Fibroblast of skin of abdomen (primary cell): ENCODE measurements at places on chromosomes 13 and 19.
A peak's percentile ranks its signal among the peaks of the same experiment; 100 is the strongest.

- DNase-seq = no peak
Observed at GRCh38 chr19:16911046-16911445, 22.2 kb downstream of the F2RL3 start.

GRCh38 chr13:101654883-101655282 lies 202.4 kb downstream of the ITGBL1 start:
- peak; percentile 65 for DNase-seq

DNA sequence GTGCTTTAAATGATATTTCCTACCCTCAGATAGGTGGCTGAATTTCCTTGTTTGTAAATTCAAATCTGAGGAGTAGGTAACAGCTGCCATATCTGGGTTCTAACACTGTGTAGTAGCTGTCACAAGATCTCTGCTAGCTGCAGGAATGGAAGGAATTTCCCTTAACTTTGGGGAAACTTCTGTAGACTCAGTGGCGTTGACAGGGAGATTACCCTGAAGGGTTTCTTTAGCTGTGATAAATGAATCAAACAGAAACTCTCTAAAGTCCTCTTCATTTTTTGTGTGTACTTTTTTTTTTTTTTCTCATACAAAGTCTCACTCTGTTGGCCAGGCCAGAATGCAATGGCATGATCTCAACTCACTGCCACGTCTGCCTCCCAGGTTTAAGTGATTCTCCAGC lies 5.3 kb upstream of the EPSTI1 start:
- DNase-seq = peak; percentile 90

- no peak for DNase-seq
Observed at GRCh38 chr13:77729502-77730221, 32.2 kb downstream of the SLAIN1 start.

DNA sequence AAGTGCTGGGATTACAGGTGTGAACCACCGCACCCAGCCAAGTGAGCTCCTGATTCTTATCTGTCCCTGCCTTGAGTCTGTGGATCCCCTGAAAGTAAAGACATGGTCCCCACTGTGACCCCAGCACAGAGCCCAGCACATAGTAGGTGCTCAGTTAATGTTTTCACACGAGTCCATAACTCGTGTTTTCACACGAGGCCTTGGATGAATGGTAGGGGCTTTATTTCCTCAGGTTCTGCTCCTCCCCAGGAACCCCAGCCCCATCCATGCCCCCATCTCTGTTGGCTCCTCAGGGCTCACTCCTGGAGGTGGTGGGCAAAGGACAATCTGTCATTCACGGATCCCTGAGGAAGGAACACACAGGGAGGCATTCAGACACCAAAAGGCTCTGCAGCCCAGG lies 23.6 kb upstream of the PDE4C start:
- no peak for DNase-seq

DNA sequence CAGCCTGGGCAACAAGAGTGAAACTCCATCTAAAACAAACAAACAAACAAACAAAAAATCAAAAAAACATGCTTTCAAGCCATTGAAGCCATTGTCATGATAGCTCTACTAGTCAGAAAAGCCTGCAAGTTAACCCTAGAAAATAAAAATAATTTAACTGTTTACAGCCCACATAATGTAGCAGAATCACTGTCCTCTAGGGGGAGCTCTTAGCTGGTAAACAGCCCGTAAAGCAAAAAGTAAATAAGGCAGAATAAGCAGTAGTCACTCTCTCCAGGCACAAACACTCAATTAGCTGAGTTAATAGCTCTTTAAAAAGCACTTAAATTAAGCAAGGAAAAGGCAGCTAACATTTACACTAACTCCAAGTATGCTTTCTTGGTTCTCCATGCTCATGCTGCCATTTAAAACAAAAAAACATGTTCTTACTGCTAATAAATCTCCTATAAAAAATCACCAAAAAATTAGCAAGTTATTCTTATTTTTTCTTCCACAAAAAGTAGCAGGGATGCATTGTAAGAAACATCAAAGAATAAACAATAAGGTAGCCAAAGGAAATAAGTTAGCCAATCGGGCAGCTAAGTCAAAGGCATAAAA lies 11.3 kb downstream of the LILRB4 start:
- no peak for DNase-seq

DNA sequence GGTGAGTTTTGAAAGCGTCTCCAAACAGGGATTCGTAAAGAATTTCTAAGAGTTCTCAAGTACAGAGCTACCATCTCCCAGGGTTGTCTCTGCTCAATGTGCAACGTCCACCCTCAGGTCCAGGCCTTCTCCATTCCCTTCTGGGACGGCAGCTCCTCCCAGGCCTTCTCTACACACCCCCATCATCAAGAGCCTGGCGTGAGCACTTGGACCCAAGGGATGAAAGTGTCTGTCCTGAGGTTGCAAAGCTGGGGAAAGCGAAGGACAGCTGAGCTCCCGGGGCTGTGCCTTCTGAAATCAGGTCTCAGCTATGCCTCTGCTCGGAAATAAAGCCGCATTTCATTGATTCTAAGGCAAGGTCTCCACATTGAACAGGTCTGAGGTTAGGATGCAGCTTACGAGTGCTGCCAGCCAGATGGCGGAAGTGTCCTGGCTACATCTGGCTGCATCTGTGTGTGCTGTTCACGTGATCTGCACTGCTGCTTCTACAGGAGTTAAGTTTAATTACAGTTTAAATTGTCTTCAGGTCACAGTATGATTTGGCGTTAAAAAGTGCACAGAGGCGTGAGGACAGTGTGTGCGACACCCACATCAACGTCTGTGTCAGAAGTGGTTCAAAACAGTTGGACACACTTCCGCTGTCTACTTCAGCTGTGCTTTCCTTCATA lies 27.0 kb upstream of the MIER2 start:
- peak; percentile 10 for DNase-seq

DNA sequence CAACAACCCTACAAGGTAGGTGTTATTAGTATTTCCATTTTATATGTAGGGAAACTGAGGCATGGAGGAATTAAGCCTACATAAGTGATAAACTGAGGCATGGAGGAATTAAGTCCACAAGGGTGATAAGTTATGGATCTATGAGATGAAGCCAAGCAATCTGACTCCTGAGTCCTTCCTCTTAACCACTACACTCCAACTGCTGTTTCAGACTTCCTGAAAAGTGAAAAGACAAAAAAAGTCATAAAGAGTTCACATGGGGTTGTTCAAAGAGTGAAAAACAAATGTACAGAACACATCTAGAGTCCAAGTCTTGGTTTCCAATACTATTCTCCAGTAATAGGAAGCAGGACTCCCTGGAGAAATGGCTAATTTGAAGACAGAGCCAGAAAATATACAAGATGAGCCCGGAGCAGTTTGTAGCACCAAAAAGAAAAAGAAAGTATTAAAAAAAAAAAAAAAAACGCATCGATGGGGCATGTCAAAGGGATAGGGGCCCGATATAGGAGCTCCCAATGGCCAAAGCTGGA lies 12.1 kb downstream of the CRYL1 start:
- no peak for DNase-seq

DNA sequence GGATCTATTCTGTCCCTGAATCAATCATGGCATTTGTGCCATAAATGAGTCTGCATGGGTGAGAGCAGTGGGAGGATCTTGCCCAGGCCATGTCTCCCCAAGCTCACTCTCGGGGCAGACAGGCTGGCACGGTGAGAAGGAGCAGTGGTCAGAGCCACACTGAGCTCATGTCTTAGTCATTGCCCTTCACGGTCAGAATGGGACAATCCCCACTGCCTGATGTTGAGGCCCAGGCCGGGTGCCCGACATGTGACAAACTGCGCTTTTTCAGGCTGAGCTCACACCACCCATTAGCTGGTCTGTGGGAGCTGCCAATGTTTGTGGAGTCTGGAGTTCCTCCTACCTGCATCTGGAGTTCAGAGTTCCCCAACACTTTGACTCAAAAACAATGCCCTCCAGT lies 481.9 kb downstream of the COG6 start:
- no peak for DNase-seq

DNA sequence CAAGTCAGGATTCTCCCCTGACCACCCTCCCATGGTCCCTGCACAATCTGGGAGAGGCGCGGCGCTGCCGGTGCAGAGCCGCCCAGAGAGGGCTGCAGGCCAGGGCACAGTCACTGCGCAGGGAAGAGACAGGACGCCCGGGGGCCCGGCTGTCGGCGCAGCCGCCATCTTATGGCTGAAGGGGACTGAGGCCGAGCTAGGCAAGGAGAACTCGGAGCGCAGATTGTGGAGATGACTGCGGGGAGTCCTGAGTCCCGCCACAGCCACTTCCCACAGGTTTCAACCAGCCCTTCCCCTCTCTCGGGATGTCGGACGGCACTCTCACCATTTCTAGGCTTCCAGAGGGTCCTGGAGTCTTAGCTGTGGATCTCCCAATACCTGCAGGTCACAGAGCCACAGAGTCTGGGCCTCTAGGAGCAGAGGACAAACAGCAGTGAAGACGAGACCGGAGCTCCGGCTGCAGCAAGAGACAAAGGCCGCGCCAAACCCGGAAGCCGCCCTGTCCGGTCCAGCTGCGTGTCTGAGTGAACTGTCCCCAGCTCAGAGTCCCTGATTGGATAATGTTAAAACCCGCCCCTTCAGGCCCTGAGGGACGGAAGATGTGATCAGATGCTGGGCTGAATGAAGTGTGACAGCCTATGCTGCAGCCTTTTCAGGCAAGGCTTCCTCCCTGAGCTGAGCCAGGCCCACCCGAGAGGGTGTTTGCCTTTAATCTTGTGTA lies at the start of gene ZNF708:
ZNF708 (minus strand) TSS at position 526 of the 721 bp plus-strand sequence; CDS start at position 328, 198 bp downstream.
- DNase-seq = peak; percentile 93

GRCh38 chr13:98328511-98328910 lies 151.4 kb upstream of the RNF113B start:
- no peak for DNase-seq

- DNase-seq = no peak
Observed at GRCh38 chr13:92137520-92137919, 739.1 kb downstream of the GPC5 start.

DNA sequence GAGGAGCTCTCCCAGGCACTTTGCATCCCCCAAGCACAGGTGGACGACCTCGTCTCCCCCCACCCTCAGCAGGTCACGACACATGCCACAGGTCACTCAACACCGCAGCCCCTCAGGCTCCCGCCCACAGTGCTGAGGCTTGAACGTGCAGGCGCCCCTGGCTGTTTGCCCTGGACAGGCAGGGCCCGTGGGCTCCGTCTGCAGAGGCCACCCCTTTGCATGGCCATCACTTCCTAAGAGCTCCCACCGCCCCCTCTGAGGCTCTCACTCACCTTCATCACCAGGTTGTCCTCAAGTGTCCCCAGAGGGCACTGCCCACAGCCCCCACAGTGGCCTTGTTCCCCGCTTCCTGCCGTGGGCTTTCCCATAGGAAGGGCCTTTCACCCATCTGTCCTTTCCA lies 132.1 kb upstream of the MCF2L start:
- no peak for DNase-seq

GRCh38 chr13:84741253-84741652 lies 859.0 kb upstream of the SLITRK1 start:
- DNase-seq = no peak

DNA sequence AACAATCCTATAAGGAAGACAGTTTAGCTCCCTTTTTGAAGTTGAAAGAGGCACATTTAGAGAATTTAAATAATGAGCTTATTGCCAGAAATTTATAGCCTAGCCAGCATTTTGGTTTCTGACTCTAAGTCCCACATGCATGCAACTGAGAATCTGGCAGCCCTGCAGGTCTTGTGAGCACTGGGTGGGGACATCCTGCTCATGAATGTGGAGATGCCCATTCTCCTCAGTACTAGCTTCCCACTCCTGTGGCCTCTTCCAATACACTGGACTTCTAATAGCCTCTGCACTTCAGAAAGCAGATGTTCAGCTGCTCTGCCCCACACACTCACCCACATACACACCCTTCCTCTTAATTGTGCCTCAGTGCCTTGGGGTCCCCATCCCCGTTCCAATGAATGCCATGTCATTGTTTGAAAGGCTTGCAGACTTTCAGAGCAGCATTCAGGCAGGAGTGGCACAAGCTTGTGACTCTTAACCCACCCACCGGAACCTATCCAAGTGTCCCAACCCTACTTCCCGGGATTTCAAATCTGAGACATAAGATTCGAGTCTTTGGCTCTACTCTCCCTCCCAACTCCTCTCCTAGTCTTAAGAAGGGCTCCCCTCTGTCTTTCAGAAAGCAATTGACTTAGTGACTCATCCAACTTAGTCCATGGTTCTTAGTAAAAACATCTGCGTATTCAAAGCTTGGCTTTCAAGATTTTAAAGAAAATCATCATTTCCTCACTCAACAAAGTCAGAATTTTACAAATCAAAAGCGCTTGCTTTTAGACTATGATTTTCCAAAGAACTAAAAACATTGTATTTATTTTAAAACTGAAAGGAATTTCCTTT lies 80.0 kb upstream of the FREM2 start:
- DNase-seq = no peak

DNA sequence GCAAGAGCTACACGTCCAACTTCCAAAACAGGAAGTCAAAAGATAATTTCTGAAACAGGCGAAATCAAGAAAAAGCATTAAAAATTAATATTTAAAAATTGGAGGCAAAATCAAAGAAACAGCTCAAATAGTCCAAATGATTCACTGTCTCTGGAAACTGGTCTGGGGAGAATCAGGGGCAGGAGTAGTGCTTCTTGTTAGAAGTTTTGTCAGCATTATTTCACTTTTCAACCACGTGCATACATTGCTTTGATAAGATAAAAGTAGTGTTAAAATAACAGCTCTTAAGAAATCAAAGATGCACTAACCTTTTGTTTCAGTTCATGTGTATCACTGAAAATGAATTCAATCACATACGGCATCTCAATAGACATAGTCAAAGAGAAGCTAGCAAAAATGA lies 53.8 kb downstream of the PARP4 start:
- DNase-seq = no peak
